ENCODE measurements at places on chromosomes 4 and X.

- no peak for DNase-seq
These were observed 79.5 kb downstream of the SPRY1 start for GRCh38 chr4:123476089-123476488.

DNA sequence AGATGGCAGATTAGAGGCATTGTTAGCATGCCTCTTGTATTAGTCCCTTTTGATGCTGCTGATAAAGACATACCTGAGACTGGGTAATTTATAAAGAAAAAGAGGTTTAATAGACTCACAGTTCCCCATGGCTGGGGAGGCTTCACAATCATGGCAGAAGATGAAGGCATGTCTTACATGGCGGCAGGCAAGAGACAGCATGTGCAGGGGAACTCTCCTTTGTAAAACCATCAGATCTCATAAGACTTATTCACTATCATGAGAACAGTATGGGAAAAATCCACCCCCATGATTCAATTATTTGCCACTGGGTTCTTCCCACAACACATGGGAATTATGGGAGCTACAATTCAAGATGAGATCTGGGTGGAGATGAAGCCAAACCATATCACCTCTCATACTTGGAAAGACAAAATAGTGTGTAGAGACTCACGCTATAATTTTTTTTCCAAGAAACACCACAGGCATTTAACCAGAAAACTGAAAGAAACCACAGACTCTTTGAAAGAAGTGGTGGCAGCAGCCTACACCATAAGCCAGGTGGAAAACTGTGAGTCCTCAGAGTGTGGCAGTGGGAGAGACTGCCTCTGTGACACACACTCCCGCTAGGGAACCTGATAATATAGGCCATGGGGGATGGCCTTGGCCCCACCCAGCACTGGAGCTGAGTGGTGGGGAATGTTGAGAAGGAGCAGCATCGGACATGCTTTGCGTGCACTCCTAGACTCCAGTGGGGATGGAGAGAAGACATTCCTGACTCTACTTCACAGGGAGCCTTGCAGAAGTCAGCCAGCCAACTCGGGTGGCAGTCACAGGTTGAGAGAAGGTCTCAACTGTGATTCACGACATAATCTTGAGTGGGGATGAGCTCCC, 51.5 kb downstream of the SLC2A9 start:
- DNase-seq = no peak

- no peak for DNase-seq
These were observed 813.0 kb downstream of the TRAM1L1 start for GRCh38 chr4:116272336-116272735.

DNA sequence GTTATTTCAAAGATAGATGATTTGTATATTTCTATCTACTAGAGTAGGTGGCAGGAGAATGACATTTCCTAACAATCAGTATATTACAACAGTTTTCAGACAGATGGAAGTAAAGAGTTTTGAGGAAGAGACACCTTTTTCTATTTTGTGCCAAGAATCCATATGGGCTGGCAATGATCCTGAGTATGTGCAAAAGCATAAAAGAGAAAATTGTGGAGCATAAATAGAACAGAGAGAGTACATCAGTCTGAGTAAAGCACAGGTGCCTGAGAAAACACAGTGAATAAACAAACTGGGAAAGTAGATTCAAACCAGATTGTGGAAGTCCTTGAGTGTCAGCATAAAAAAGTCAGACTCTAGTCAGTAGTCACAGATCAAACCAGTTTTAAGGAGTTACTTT, 96.8 kb upstream of the WDR44 start:
- DNase-seq = no peak

DNA sequence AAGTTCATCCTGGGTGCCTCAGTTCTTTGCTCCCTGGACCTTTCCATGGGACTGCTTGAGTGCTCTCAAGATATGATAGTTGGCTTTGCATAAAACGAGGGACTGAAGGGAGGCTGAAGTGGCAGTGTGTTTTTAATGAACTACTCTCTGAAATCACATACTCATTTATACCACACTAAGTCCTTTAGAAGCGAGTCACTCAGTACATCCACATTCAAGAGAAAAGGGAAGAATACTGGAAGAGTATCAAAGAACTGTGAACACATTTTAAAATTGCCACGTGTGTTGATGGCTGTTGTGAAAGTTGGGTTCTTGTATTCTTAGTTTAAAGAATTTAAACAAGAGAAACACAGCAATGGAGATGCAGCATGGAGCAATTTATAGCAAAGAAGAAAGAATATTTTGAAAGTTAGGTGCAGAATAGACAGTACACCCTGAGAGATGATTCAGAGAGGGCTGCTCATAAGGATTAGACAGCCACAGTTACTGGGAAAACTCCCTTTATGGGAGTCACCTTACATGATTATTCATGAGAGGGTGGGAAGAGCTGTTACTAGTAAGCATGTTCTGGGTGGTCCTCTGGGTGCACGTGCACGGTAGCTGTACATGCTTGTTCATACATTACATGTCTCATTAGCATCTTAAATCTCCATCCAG, 380.7 kb downstream of the ADGRL3 start:
- DNase-seq = no peak

DNA sequence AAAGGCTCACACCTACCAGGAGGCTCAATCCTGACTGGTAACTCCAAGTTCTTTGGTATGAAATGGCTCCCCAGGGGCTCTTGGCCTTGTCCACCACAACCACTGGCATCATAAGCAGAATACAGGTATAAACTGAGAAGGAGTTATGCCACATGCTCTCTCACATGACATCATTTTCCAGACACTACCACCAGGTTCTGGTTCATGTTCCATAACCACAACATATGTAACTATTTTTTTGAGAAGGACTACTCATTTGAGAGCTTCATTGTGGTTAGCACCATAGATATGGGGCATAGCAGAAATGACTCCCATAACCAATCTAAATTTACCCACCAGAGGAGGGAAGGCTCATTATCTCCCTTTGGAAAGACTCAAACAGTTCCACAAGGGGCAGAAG, 19.6 kb downstream of the PRDM5 start:
- no peak for DNase-seq

Measured in CD8-positive, alpha-beta memory T cell (primary cell).